ENCODE measurements at places on chromosomes 11 and 22. TPM values are rescaled to one million over a fixed set of nuclear protein-coding genes. Genes with fewer than 3 reads are reported as not detected.

DNA sequence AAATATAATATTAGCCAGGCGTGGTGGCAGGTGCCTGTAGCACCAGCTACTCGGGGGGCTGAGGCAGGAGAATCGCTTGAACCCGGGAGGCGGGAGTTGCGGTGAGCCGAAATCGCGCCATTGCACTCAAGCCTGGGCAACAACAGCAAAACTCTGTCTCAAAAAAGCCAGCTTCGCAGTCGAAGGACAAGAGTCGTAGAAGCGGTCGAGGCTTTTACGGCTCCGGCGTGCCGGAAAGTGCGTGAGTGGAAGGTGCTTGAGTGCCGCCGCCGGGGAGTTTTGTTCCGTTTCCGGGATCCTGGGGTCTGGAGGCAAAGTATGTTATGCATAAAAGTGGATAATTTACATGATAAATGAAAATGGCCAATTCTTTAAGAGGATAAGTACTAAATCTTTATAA lies 43.6 kb downstream of the SYN3 start:
- no peak for DNase-seq

DNA sequence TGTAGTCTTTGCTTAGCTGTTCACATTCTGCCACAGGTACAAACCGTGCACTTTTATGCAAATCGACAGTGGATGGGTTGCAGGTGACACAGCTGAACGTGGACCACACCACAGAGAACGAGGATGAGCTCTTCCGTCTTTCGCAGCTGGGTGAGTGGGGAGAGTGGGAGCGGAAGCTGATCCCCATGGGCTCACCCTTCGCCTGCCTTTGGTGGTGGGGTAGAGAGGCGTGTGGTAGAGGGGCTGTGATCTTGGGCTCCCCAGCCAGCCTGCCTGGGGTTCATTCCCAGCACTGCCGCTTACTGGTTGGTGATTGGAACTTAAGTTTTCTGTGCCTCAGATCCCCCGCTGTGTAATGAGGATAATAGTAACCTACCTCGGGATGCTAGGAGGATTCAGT lies 19.1 kb downstream of the TAB1 start:
- no peak for DNase-seq

DNA sequence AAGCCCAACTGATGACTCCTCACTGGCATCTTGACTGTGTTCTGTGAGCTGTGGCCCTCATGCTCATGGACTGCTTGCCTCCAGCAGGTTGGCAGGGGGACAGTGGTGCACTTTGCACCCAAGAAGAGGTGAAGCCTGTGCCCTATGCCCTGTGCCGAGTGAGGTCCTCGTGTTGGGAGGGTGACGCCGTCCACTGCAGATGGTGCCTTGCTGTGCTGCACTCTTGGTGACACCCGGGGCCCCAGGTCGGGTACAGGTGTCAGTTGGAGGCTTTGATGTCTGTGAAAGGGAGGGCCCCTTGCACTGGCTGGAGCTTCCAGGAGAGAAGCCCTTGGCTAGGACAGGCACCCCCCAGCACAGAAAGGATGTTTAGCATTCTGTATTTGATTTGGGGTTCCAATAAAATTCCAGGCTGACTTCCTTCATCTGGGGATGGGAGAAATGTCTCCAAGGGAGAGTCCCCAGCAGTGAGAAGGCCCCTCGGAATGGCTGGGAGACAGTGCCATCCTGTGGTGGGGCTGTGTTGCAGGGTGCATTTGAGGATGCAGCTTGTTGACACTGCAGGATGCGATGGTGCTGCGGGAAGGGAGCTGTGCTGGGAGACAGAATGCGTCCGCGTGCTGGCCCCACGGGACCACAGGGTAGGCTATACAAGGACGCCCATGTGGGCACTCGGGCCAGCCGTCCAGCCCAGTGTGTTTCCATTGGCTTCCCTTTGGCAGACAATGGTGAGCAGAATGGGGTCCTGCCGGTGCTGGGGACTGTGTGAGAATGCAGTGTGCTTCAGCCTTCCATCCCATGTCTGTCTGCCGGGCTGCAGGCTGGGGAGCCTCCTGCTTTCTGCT lies 2.5 kb upstream of the ZDHHC8 start:
- no peak for DNase-seq

DNA sequence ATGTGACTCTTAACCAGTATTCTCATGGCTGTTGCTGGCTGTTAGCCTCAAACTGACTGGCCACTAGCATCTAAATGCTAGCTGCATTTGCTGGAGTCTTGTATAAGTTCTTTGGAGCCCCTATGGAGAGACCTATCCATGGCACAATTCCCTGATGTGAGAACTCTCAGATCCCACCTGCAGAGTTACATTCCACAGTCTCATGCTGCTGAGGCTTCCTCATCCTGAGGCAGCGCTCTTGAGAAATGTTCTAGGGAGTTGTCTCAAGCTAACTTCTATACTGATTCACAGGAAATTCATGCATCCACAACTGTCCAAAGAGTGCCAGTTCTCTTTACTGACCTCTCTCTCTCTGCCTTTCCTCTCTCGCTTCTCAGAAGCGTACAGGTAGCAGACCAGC lies 218.0 kb upstream of the PITPNB start:
- DNase-seq: no peak

DNA sequence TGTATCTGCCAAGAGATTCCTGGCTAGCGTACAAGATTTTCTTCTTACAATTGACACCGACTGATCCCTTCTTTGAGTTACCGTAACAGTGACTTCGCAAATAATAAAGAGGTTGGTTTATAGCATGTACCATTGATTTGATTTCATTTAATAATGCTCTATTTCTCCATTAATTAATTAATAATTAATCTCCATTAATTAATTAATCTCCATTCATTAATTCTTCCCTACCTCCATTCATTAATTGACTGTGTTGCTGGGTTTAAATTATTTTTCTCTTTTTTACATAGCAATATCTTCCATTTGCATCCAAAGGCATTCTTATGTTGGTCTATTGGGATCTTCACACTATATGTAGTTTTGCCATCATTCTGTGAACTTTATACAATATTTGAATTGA lies 21.0 kb downstream of the OR5AS1 start:
- no peak for DNase-seq

GRCh38 chr11:132099692-132100091 lies 729.3 kb downstream of the NTM start:
- DNase-seq: no peak

DNA sequence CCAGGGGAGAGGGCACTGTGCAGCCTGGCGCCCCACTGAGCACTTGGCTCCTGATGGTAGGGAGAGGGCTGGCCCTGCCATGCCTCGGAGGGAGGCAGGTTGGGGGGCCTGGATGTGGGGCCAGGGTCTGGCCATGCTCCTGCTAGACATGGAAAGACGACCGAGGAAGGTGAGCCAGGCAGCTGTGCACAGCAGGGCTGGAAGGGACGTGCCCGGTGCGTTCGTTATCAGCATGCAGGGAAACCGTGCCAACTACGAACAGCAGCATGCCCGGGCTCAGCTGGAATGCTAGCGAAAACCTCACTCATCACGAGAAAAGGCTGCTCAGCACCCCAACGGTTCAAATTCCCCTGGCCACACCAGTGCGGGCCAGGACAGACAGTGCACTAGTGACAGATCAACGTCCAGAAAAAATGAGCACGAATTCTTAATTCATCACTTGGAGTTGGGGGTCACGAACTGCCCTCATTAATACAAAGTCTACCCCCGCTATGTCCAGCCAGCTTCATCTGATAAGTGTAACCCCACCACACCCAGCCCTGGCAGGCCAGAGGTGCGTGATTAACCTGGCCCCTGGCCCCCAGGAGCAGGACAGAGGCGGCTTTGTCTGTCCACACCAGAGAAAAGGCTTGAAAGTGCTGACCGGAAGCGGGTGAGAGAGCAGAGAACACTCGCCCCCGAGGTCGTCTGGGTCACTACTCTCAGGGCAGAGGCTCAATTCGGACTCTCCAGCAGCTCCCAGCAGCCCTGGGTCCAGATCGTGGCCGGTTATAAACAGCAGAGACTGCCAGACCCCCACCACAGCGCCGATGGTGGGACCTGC lies 84.2 kb downstream of the CELSR1 start:
- DNase-seq: no peak

- peak; percentile 37 for DNase-seq
Observed at GRCh38 chr11:7514099-7514591, 346 bp downstream of the PPFIBP2 start.

GRCh38 chr11:79492008-79492407 lies 51.2 kb upstream of the TENM4 start:
- no peak for DNase-seq

- no peak for DNase-seq
Observed at GRCh38 chr11:71332447-71332846, 80.1 kb upstream of the SHANK2 start.

DNA sequence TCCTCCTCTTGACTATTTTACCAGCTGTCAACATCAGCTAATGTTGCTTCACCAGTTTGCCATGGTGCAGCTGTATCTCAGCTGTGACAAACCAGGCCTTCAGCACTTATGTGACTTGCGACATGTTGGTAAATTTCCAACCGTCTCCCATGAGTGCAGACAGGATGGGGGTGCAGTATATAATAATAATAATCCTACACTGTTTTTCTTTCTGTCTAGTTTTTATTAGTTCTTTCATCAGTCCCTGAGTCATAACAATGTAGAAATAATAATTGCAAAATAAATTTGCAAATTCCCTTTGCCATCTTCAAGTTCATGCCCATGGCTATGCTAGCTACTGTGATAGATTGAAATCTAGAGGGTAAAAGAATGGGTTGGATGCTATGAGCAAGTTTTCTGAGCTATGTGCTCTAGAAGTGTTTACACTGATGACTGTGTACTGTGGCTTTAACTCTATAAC lies 4.9 kb downstream of the MMP13 start:
- no peak for DNase-seq

DNA sequence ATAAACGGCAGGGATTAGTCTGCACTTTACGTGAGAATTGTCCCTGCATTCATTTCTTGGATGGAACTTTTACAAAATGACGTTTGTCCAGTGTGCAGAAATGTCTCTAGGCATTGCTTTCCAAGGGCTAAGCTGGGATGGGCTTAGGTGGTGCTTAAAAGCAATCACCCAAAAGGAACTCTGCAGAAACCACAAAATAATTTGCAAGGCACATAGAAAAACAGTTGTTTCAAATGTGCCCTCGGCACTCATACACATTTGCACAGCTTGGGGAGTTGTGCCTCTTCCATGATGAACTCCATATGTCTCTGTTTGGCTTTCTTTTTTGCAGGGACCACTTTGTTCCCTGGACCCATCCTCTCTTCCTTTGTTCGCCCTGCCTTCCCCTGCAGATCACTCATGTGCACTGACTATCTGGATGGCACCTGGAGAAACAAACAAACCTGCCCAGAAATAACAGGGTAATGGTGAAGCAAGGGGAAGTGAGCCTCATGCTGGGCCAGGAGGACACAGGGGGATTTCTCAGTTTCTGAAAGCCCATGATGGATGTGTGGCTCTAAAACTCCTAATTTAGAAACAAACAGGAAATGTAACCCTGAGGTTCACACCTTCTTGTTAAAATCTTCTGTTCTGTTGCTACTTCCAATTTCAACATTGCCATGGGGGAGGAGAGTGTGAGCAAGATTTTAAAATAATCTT lies 150.2 kb downstream of the SNX19 start:
- no peak for DNase-seq

GRCh38 chr11:26095340-26095739 lies 236.6 kb upstream of the ANO3 start:
- no peak for DNase-seq

GRCh38 chr11:128205796-128206195 lies 381.6 kb downstream of the ETS1 start:
- no peak for DNase-seq

DNA sequence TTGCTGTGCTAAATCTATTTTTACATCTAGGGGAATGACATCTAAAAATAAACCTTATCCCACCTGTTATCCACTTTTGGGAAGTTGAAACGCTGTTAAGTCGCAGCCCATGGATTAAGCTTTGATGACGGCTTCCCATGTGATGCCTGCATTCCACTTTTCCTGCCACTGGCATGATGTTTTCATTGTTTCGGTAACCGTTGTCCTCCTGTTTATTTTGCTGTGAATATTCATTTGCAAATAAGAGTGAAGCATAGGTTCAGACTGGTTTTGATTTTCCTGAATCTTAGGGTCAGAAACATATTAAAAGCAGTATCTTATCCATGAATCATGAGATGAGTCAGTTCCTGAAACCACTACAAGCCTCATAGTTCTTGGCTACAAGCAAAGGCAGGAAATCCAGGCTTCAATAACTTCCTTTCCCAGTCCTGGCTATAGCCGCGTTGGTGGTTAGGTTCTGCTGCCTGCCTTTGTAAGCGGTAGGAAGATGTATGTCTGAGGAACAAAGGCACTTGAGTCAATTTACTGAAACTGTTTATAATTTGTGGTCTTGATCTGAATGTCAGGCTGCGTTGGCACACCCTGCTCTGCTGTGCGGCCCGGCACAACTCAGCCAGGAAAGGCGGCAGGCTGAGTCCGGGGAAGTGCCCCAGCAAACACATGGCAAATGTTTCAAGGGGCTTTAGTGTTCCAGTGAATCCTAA lies 19.4 kb downstream of the TEAD1 start:
- peak; percentile 73 for DNase-seq

- peak; percentile 22 for DNase-seq
Observed at GRCh38 chr11:78840623-78841022, 266.0 kb upstream of the NARS2 start.

DNA sequence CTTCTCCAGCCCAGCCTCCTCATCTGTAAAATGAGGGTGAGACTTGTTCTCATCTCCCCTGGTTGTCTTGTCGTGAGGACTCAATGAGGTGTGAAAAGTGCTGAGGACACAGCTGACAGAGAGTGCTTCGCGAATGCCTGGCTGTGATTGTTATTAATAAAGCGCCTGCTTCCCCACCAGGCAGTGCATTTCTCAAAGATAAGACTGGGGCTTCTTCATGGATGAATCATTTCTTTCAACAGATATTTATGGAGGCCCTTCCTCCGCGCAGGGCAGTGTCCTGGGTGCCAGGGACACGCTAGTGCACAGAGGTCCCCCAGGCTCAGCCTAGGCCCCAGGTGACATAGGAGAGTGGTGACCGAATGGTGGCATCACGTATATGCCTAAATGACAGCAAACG lies 34.3 kb upstream of the SHISAL1 start:
- no peak for DNase-seq

OR4D5 gene
- 0.77 TPM for total RNA-seq

P4HA3 gene
- 1.4 TPM for total RNA-seq

OR5P2 gene
- 0.20 TPM for total RNA-seq

LMO2 gene
- 2.5 TPM for total RNA-seq

IGLL5 gene
- total RNA-seq: not detected

CENATAC gene
- total RNA-seq: 28.2 TPM

LRRC55 gene
- not detected for total RNA-seq

PGA5 gene
- total RNA-seq: 1.5 TPM

SIAE gene
- 35.5 TPM for total RNA-seq

HEPHL1 gene
- total RNA-seq: 0.07 TPM

Measured in hepatocyte (in vitro differentiated cells).